Activated T-cell treated with anti-CD3 and anti-CD28 coated beads, Interleukin-2, amount 50 U/mL, for 48 hours (primary cell): ENCODE measurements at places on chromosomes 3 and 15.

- no peak for DNase-seq
Observed at GRCh38 chr3:40166997-40167396, 142.5 kb upstream of the EIF1B start.

- DNase-seq, result no peak
Observed at GRCh38 chr3:98701071-98701675, 62.0 kb upstream of the ST3GAL6 start.

DNA sequence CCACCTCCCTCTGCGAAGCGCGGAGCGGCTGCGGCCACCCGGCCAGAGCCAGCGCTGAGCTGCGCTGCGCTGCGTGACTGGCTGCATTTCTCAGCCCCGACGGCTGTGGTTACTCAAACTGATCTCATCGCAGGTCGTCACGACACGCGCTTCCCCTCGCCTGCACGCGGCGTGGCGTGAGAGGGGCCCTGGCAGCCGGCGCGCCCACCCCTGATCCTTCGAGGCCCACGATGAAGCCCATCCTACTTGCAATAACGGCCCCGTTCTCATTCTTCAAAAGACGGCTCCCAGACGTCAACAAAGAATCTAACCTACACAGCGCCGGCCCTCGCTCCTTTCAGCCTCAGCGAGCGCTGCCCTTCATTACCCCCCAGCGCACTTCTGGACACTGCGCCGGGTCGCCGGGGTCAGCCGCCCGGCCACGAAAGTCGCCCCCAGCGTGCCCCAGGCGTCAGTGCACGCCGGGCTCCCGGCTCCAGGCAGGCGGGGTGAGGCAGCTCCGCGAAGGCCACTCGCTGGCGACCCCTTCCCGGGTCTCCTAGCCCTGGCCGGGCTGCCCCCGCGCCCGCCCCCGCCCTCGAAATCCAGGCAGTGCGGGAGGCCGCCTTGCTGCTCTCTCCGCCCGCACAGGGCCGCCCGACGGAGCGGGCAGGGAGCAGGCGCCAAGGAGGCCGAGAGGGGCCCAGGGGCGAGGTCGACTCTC, 9.9 kb upstream of the LEKR1 start:
- peak; percentile 61 for DNase-seq

- no peak for DNase-seq
Observed at GRCh38 chr15:78629716-78630065, 8.9 kb upstream of the CHRNA3 start.

DNA sequence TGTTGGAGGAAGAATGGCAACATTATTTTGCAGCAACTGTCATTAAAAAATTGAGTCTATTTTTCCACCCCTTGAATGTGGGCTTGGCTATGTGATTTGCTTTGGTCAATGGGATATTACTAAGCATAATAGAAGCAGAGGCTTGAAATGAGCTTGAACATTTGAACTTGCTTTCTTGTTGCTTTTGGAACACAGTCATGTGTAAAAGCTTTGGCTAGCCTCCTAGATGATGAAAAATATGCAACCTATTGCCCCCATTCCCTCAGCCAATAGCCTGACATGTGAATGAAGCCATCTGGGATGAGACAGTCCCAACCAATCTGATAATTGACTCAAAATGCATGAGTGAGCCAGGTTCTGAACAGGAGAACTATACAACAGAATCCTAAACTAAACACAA, 78.4 kb downstream of the PLSCR2 start:
- no peak for DNase-seq
